ENCODE measurements at places on chromosomes 16 and 17. TPM values are rescaled to one million over a fixed set of nuclear protein-coding genes. Genes with fewer than 3 reads are reported as not detected.
A peak's percentile ranks its signal among the peaks of the same experiment; 100 is the strongest.

DNA sequence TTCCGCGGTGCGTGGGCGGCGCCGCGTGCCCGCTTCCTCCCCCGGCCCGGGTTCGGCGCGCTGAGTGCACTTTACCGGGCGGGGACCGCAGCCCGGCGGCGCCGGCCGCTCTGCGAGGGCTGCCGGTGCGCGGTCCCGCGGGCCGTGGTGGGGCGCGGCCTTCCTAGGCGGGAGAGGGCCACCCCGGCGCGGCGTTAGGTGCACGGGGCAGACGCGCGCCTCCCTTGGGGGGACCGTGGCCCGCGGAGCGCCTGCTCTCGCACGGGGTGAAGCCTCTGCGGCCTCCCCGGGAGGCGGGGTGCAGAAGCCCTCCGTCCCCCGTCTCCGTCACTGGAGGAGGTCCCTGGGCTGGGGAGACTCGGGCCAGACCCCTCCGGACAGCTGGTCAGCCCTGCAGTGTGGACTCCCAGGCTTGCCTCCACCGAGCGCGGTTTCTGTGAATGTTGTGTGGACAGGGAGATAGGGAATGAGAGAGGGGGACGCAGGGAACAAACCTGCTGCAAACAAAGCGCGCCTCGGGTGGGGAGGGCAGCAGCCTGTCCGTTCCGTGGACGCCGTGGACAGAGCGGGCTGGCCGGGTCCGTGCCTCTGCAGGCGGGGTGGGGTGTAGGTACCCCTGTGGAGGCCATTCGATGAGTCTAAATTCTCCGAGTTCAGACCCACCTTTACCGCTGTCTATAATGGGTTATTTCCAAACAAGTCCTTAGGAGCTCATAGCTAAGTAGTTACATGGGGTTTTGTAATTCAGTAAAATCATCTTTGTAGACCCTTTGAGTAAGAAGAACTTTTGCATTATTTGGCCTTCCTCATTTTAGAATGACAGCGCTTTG is 721 bp downstream of the TBCD start:
- no peak for DNase-seq

DNA sequence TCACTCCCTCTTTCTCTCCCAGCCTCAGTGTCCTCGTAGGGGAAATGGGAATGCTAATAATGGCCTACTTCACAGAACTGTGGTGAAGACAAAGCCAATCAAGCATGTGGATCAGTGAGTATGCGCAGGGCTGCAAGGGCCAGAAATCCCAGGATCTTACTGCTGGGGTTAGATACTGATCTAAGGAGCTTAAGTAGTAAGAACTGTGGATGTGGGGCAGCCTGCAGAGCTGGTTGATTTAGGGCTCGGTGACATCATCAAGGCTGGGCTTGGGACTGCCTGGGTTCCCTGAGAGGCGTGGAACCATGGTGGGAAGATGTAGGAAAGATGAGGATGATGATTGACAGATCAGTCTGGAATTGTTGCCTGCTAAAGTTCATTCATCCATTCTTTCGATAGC is 25.6 kb downstream of the GOSR2 start:
- DNase-seq: no peak

PYDC1 gene
- not detected for polyA plus RNA-seq

- no peak for DNase-seq
These were observed 8.2 kb upstream of the CCL2 start for GRCh38 chr17:34246881-34247280.

DNA sequence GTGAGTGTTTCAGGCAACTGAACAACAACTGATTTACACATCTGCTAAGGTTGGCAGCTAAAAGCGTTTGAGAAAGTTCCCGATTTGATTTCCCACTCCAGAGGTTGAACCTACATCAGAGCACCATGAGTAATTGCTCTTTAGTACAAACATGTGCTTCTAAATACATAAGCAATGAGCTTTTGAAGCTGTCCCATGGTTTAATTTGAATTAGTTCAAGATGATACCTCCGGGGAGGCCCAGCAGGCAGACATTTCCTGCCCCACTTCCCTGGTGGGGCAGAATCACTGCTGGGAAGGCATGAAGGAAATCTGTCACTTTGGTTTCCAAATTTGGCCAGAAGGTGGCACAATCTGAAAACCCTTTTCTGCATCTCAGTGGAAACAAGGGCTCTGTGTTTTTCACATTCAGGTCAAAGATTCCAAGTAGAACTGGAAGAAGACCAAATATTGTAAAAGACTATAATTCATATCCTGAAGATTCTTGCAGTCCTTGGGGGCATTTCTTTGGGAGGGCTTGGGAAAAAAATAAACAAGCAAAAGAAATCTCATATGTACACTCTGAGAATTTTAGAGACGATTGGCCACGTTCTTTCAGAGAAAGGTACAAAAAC is 176.2 kb upstream of the FAM20A start:
- DNase-seq: peak; percentile 61

GRCh38 chr17:55363033-55363432 is 58.6 kb downstream of the MMD start:
- DNase-seq: no peak

- DNase-seq: no peak
These were observed 8.6 kb downstream of the WDR45B start for GRCh38 chr17:82639628-82640027.

KRT28 gene
- polyA plus RNA-seq: not detected

- no peak for DNase-seq
These were observed 1.9 kb upstream of the PAQR4 start for GRCh38 chr16:2967211-2967631.

TMEM238L gene
- polyA plus RNA-seq: 2.6 TPM

GRCh38 chr16:70778901-70779309 is 22.1 kb downstream of the VAC14 start:
- peak; percentile 75 for DNase-seq

GRCh38 chr17:28071179-28071578 is 28.7 kb downstream of the NLK start:
- DNase-seq: no peak

- DNase-seq: peak; percentile 95
These were observed 593 bp upstream of the HEXIM1 start for GRCh38 chr17:45147581-45148182.

- no peak for DNase-seq
These were observed 120.6 kb downstream of the COPRS start for GRCh38 chr17:31738488-31738887.

GAST gene
- not detected for polyA plus RNA-seq

GRCh38 chr16:53773150-53773846 is 69.3 kb downstream of the FTO start:
- peak; percentile 67 for DNase-seq

DNA sequence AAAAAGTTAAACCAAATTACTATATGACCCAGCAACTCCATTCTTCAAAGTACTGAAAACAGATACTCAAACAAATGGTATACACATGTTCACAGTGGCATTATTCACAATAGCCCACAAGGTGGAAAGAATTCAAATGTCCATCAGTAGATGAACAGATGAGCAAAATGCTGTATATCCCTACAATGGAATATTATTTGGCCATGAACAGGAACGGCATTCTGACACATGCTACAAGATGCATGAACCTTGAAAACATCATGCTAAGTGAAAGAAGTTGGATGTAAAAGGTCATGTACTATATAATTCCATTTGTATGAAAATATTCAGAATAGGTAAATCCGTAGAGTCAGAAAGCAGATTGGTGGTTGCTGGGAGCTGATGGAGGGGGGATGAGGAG is 73.5 kb upstream of the XYLT1 start:
- no peak for DNase-seq

SCGB1C2 gene
- 0.79 TPM for polyA plus RNA-seq

DNA sequence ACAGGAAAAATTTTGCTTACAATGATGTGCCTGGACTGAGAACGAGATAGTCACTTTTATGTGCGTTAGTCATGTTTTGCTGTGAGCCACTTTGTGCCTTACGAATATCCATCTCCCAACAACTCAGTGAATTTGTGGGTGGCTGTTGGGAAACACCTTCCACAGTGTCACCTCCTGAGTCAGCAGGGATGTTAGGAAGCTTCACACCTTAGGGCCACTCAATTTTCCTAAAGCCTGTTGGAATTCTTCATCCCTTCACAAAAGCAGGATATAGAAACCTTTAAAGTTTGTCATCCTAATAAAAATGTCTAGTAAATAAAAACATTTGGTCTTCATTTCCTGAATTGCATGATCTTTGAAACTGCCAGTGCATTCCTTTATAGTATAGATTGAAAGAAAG is 4.3 kb upstream of the KRTAP3-1 start:
- DNase-seq: no peak

WWOX gene
- 41.5 TPM for polyA plus RNA-seq

FBXO39 gene
- polyA plus RNA-seq: 0.14 TPM

SLC52A1 gene
- 0.15 TPM for polyA plus RNA-seq

ACSM5 gene
- polyA plus RNA-seq: 8.6 TPM

DNA sequence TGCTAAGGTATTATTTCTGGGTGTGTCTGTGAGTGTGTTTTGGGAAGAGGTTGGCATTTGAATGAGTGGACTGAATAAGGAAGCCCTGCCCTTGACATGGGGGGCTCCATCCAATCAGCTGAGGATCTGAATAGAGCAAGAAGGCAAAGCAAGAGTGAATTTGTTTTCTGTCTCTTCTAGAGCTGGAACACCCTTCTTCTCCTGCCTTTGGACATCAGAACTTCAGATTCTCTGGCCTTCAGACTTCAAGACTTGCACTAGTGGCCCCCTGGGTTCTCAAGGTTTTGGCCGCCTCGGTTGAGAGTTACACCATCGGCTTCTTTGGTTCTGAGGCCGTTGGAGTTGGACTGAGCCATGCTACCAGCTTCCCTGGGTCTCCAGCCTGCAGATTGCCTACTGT is 448.6 kb downstream of the SHISA9 start:
- no peak for DNase-seq

HEATR9 gene
- polyA plus RNA-seq: 0.17 TPM

B4GALNT2 gene
- polyA plus RNA-seq: 0.79 TPM

ZNF668 gene
- polyA plus RNA-seq: 4.1 TPM

BAIAP3 gene
- 3.3 TPM for polyA plus RNA-seq

MYH8 gene
- 1.3 TPM for polyA plus RNA-seq

UTS2R gene
- 0.61 TPM for polyA plus RNA-seq

- DNase-seq: no peak
These were observed 961 bp downstream of the FGF11 start for GRCh38 chr17:7440113-7440833.

DNA sequence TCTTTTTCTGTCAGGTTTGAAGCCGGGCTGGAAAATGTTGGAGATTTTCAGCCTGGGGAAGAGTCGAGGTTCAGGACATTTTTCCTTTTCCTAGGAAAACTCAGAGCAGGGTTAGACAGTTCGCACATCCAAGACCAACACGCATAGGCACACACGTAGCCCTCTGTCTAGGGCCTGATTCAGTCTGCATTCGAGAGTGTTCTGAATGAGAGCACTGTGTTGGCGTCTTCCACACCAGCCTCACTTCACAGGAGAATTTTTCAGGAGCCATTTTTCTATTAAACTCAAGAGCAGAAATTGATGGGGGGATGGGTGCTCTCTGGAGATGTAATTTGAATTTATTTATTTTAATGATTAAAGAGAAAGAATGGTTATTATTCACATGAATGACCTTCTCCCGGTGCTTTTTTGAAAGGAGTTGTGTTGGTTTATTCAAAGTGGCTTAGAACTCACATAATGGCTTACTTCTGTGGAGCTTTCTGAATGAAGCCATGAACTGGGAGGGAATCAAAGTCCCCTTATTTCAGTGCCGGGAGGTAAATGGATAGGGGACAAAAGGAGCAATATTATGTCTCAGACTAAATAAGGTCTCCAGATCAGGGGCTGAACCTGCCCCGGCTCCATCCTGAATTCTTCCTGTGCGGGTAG is 194.3 kb downstream of the CCDC182 start:
- no peak for DNase-seq

GRB2 gene
- 102 TPM for polyA plus RNA-seq

PNMT gene
- 2.1 TPM for polyA plus RNA-seq

- no peak for DNase-seq
These were observed 3.5 kb downstream of the IRX3 start for GRCh38 chr16:54282928-54283724.

GRCh38 chr17:76122431-76123190 is 18.4 kb downstream of the FOXJ1 start:
- DNase-seq: no peak

- no peak for DNase-seq
These were observed 144.3 kb upstream of the MYOCD start for GRCh38 chr17:12521416-12521815.

RGS11 gene
- polyA plus RNA-seq: 0.44 TPM

- DNase-seq: no peak
These were observed 6.7 kb downstream of the GIP start for GRCh38 chr17:48961516-48962233.

DNA sequence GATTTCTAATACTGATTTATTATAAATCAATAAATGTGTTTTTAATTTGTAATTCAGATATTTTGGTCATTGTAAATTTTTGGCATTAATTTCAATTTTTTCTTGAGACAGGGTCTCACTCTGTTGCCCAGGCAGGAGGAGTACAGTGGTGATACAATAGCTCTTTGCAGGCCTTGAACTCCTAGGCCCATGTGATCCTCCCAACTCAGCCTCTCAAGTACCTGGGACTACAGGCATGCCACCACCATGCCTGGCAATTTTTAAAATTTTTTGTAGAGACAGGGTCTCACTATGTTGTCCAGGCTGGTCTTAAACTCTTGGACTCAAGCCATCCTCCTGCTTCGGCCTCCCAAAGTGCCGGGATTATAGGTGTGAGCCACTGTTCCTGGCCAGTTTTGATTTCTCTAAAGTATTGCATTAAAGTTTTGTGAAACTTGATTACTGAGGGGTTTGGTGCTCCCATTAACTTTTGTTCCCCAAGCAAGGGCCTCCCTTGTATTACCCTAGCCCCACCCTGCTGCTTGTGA is 5.2 kb upstream of the TFAP4 start:
- DNase-seq: no peak

NGFR gene
- 4.4 TPM for polyA plus RNA-seq

NT5M gene
- polyA plus RNA-seq: 4.3 TPM

GRCh38 chr16:67992661-67993206 is 6.5 kb downstream of the DPEP2 start:
- DNase-seq: no peak

- no peak for DNase-seq
These were observed 2.3 kb downstream of the GP1BA start for GRCh38 chr17:4934173-4934979.

- no peak for DNase-seq
These were observed 34.7 kb upstream of the BRD7 start for GRCh38 chr16:50403491-50403890.

- DNase-seq: no peak
These were observed 354 bp upstream of the ESRP2 start for GRCh38 chr16:68236137-68236825.

DNASE1 gene
- 24.0 TPM for polyA plus RNA-seq

CLEC18B gene
- 94.7 TPM for polyA plus RNA-seq

EXOC3L1 gene
- polyA plus RNA-seq: 5.6 TPM

DNA sequence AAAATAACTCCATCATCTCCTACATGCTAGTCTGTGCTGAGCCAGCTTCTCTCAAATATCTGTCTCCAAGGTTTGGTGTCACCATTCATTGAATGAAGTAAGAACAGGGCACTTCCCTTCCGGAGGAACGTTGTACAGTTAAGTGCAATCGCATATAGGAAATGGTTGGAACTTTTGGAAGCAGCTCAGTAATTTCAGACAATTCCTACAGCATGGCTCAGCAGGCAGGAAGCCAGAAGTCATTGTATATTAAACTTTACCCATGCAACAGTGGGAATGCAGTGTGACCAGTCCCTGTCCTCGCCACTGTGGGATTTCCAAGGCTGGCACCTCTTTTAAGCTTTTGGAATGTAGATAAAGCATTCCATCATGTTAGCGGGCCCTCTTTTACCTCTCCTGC is 51.1 kb upstream of the MYH2 start:
- DNase-seq: no peak

GRCh38 chr16:12362482-12363458 is 386.2 kb downstream of the SNX29 start:
- no peak for DNase-seq

- peak; percentile 49 for DNase-seq
These were observed 1.1 kb upstream of the STUB1 start for GRCh38 chr16:678858-679813.

GRCh38 chr17:16459855-16460550 is 32.0 kb downstream of the LRRC75A start:
- DNase-seq: no peak
